ENCODE measurements at places on chromosomes 3 and 15.

GRCh38 chr15:74812533-74812932 lies at the start of gene LMAN1L:
LMAN1L (plus strand) TSS chr15:74812835; CDS start chr15:74812855, 20 bp downstream.
- DNase-seq: no peak

DNA sequence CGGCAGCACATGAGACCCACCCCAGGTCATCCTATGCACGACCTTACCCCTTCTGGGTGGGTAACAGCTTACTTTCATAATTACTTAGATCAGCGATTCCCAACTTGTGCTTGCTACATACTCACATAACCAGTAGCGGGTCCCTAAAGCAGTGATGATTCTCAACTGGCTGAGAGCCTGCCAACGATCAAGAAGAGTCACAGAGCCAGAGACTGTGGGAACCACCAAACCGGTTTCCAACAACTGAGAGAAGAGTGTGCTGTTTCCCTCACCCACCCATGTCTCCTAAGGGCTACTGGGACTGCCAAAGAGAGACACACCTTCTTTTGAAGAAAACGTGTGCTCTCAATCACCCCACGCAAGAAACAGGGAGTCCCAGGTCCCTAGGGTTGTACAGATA lies 12.0 kb upstream of the XXYLT1 start:
- no peak for DNase-seq

GRCh38 chr3:47949979-47950378 lies 66.2 kb downstream of the MAP4 start:
- no peak for DNase-seq

DNA sequence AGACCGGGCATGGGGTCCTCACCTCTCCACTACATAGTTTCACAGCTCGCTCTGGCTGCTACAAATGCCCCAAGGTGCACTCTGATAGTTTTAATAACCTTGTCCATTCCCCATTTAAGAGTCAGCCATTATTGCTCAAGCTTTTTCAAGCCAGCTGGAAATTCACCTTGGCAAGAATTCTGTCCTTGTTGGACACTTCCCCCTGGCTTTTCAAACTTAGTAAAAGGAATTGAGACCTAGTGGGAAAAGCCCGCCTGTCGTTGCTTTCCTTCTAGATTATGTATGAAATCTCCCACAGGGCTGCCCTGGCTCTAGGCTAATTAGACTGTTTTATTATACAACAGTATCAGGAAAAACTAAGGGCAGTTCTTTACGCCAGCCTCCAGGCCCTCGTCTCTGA lies 293.7 kb upstream of the GADL1 start:
- no peak for DNase-seq

- DNase-seq: no peak
Measured at GRCh38 chr15:31376511-31376910, 49.9 kb downstream of the KLF13 start.

DNA sequence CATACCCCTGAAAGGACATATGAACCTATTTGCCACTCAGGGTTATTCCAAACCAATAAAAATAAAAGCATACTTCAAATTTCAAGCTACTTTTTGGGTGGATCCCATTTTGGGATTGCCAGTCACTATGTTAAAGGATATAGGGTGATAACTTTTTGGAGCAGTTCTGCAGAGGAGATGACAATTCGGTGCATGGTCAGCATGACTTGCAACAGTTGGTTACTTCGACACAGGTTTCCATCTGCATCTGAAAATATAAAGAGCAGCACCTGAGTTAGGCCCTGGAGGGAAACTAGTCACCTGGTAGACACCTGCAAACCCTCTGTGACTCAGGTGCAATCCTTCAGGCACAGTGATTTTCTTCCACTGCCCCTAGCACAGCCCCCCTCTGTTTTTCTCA lies 38.5 kb downstream of the RASGRP1 start:
- no peak for DNase-seq

- DNase-seq: peak; percentile 39
Measured at GRCh38 chr15:92614301-92614700, 41.3 kb downstream of the FAM174B start.

- DNase-seq: peak; percentile 11
Measured at GRCh38 chr15:70974004-70974832, 81.6 kb downstream of the LRRC49 start.

- no peak for DNase-seq
Measured at GRCh38 chr15:59237924-59238331, 31.3 kb downstream of the LDHAL6B start.

GRCh38 chr15:95091444-95091843 lies 860.1 kb downstream of the MCTP2 start:
- no peak for DNase-seq

All from NCI-H2081 (cell line).